NCI-H1048 (cell line): ENCODE measurements at places on chromosomes 5 and 9.

- DNase-seq: no peak
These were observed 36.0 kb upstream of the PITX1 start for GRCh38 chr5:135069895-135070657.

- DNase-seq: no peak
These were observed 516.1 kb upstream of the CDH10 start for GRCh38 chr5:25160891-25161290.

GRCh38 chr5:97427235-97427634 lies 244.2 kb upstream of the RIOK2 start:
- DNase-seq: no peak

- DNase-seq: no peak
These were observed 102.0 kb downstream of the MVB12B start for GRCh38 chr9:126428534-126429175.

GRCh38 chr5:86371061-86371460 lies 246.7 kb upstream of the COX7C start:
- no peak for DNase-seq

DNA sequence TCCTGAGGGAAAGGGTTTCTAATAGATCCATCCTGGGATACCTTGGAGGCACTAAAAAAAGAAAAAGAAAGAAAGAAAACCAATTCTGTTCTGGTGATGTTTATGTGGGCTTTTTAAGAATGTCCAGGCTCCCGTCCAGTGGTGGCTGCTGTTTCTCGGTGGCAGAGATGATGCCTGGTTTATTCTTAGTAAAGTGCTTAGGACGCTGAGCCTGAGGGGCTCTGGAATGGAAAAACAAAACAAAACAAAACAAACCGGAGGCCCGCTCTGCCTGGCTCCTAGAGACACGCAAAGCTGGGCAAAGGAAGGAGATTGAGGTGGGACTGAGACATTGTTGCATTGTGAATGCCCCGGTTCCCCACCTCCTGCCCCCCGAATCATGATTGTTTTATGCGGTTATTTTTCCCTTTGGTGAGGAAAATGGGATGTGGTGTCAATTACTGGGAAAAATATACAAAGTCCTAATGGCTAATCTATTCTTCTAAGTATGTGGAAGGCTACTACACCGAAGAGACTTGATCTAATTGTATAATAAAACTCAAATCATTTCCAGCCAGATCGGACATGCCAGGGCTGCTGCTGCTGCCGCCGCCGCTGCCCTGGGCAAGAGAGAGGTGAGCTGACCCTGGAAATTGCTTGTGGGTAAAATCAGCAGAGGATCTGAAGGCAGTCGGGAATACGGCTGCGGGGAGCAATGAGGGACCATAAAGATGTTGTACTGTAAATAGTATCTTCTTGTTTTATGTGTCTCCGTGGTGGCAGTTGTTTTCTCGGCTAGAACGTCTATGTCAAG lies 644.9 kb downstream of the CCDC171 start:
- no peak for DNase-seq

DNA sequence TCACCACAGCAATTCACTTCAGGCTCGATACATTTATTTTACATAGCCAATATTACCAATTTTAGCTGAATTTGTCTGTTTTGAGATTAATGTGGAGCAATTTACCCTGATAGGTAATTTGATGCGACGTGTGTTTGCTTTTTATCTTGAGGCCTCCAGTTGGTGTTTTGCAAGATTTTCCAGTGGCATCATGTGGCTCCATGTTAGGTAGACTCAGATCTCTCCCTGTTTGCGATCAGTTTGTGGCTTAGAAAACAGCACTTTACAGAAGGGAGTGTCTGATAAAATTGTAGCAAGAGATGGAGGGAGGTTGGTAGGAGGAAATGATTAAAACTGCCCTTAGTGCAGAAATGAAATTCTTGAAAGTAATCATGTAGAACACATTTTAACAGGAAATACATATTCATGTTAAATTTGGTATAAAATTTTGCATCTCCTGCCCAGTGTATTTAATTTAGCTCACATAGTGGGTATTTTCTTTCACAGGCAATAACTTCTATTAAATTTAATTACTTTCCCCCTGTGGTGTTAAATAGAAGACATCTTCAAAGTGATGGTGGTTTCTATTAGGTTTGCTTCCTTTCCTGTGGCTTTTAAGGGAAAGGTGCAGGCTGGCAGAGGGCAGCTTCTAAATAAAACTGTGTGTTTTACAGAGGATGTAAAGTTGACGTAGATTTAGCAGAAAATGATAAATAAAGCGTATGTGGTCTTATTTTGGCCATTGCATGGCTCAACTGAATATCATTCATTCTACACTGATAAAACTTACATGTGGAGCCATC lies 135.8 kb downstream of the KDM4C start:
- DNase-seq: no peak

DNA sequence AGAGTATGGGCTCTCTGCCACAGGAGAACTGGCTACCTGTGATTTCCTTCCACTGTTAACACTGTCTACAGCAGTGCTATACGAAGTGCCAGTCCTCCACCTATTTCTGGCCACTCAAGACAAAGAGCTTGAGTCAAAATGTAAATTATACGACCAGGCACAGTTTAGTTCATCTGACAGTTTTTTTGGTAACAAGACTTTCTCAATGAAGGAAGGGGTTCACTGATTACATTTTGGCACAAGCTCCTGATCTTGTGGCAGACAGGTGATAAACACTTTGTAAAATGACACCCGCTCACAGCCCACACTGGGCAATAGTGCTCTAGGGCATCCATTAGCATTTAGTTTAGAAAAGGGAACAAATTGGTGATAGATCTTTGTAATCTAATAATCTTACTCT lies 8.6 kb downstream of the RBM22 start:
- DNase-seq: no peak

GRCh38 chr5:638501-639252 lies 26.5 kb downstream of the CEP72 start:
- DNase-seq: no peak

DNA sequence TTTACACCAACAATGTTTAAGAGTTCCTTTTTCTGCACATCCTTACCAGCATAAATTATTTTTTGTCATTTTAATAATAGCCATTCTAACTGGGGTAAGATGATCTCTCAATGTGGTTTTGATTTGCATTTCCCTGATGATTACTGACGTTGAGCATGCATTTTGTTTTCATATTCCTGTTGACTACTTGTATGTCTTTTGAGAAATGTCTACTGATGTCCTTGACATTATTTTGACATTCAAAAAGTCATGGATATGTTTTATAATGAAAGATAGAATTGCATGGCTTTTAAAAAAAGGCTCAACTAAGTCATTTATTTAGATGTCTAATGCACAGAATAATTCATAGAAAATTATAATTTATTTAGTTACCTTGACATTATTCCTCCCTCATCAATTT lies 381.6 kb upstream of the C9orf72 start:
- DNase-seq: no peak

- no peak for DNase-seq
These were observed 47.5 kb upstream of the ADRB2 start for GRCh38 chr5:148778882-148779281.

GRCh38 chr9:96317335-96317980 lies 15.5 kb upstream of the HSD17B3 start:
- DNase-seq: no peak

- no peak for DNase-seq
These were observed 510 bp downstream of the NOXA1 start for GRCh38 chr9:137423514-137424291.

DNA sequence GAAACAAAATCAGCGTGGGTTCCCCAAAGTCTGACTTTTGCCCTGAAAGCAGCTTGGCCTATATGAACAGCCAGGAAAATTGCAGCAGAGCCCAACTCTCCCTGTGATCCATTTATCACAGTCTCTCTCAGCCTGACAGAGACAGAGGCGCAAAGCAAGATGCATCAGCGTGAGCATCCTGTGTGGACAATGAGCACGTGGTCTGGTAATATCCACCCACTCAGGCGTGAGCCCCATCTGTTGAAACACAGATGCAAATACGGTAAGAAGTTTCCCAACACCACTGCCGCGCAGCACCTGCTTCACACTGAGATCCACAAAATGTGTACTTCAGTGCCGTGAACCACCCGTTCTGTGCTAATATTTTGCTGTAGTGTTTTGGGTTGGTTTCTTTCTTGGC lies 114.6 kb downstream of the MRPL36 start:
- no peak for DNase-seq
